CD4-positive, alpha-beta T cell (primary cell): ENCODE measurements at places on chromosomes 4 and X.

DNA sequence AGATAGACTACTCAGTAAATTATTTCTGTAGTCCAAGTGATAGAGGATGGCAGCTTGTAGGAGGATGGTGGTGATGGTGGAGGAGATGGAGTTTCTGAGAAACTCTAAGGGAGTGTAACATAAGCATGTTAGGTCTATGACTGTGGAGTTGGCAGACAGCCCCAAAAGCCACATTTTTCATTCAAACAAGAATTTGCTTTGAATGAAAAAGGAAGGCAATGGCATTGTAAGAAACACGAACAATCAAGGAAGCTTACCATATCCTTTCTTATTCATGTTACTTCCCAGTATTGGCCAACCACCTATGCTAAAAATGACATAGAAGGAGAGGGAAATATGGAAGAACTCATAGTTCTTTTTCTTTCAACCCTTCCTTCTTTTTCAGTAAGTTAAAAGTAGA is 18.7 kb upstream of the SEC24B start:
- DNase-seq: no peak

DNA sequence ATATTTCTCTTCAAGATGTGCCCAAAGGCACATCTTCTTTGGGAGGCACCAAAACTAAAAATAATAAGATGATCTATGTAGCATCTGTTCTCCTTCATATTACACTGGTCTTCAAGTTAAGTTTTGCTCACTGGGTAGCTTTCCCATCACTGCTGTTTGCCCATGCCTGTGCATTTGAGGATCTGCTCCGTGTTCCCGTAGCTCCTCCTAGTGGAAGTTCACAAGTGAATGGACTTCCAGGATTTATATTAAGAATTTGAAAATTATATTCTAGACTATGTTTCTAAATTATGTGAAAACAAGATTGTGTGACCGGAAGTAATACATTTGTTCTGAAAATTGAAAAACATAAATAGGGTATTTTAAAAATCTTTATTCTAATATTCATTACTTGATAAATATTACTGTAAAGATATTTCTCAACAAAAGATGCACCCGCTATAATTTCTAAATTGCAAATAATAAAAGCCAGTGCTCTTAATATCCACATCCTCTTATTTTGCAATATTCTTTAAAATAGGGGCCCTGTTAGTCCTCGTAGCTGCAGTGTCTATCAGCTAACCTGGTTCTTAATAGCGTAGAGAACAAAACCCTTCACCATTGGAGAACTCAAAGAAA is 147.7 kb downstream of the RBM46 start:
- no peak for DNase-seq

DNA sequence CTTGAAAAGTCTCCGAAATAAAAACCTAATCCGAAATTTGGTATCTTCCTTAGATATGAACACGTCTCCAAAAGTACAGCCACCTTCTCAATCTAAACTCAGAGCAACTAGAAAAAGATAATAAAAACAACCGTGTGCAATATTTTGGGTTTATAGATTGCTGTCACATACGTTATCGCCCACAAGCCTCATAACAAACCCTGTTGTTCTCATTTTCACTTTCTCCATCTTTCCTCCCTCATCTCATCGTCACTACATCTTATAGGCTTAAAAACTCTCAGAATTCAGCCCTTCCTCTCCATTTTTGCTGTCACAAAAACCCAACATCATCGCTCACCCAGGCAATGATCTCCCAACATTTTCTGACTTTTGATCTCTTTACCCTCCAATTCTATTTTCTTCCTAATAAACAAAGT is 448 bp upstream of the SCFD2 start:
- DNase-seq: no peak

DNA sequence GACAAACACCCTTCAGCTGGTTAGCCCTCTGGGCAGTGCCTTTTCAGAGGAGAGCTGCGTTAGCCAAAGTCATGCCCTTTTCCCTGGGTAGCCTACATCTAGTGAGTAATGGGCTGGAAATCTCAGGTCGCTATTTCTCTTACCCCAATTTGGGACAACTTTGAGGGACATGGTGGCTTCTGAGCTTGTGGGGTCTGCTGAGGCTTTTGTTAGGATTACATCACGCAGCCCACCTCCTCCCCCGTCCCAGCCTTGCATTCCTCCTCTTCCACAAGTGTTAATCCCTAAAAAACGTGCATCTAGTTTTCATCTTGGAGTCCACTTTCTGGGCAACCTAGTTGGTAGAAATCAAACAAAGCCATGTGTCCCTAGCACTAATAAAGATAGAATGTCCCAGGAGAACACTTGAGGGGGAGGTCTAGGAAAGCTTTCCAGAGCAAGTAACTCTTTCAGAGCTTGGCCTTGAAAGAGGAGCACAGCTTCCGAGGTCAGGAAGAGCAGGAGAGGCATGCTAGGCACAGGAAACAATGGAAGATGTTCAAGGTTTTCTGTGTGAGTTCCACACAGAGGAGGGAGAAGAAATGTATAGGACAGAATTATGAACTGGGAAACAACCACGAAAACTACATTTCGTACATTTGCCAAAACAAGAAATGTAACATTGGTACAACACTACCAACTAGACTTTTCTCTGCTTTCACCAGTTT is 2.8 kb downstream of the MRFAP1 start:
- no peak for DNase-seq

DNA sequence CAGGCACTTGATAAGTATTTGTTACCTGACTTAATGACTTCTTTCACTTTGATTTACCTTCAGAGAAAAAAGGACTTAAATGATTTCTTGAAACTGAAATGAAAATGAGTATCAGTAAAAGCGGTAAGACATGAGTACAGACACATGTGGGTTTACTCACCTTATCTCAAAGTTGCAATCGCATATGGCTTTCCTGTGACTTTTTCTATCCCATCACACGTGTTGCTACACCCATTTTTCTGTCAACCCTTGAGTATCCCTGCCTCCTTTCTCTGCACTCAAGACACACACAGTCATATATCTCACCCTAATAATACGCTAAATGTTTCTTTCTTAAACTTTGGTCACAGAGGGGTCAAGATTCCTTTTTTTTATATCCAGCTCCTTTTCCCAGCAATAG is 11.0 kb upstream of the ARHGEF38 start:
- no peak for DNase-seq

- no peak for DNase-seq
Measured at GRCh38 chr4:169188204-169188603, 82.6 kb downstream of the SH3RF1 start.

DNA sequence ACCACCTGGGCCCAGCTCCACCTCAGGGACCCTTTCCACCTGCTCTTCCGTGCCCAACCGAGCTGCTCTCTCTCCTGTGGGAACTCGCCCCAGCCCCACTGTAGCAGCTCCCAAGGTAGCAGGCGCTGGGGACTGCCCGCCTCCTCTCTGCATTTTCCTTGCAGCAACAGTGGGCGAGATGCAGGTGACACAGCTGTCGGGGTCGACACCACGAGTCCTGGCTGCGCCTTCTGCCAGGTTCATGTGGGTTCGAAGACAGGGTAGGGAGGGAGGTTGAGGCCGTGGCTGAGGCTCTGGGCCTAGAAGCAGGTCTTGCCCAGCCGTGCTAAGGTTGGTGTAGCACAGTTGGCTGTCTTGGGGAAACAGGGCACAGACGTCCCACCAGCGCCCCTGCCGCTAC is 245.2 kb upstream of the FSTL5 start:
- DNase-seq: no peak

- DNase-seq: no peak
Measured at GRCh38 chr4:20816287-20816686, 116.0 kb downstream of the PACRGL start.

DNA sequence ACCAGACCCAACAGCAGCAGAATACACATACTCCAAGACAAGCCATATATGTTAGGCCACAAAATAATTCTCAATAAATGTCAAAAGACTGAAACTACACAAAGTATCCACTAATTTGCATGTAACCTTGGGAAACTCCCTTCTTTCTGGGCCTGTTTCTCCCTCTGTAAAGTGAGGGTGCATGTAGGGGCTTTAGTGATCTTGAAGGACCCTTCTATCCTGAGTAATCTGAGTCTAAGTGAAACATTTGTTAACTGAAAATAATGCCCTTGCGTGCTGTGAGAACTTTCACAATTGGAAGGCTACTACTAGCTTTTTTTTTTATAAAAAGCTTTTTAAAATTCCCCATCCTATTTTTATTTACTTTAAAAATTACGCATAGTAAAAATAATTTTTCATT is 125.2 kb downstream of the NEXMIF start:
- DNase-seq: no peak

DNA sequence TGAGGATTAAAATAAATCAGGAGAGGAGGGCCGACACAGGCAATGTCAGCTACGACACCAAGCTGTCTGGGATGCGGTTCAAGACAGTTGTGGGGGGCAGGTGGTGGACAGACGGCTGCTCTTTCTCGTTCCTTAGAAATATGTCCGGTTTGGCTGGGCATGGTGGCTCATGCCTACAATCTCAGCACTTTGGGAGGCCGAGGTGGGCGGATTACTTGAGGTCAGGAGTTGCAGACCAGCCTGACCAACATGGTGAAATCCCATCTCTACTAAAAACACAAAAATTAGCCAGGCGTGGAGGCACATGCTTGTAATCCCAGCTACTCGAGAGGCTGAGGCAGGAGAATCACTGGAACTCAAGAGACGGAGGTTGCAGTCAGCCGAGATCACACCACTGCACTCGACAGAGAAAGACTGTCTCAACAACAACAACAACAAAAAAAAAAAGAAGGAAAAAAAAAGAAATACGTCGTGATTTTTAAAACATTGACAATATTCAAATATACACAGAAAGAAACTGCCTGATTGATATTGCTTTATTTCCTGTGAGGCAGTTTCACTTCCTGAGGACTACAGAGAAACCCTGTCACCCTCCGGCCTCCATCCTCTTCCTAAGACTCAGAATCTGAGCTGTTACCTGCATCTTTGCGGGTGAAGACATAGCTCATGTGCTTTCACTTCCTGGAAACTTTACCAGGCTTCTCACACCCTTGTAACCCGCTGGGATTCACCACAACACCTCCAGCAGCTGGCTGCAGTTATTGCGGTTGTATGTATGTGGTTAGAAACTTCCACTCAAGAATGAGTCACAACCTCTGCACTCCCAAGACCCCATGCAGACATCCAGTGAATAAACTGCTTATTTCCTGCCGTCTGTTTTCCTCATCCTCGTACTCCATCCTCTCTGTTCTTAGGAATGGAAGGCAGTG is 63.8 kb upstream of the STS start:
- peak; percentile 72 for DNase-seq

GRCh38 chr4:155953151-155954117 is at the start of gene CTSO:
TSS of gene CTSO (minus strand) at chr4:155953866. CDS start at chr4:155953847, 19 bp downstream.
- peak; percentile 64 for DNase-seq

- DNase-seq: no peak
Measured at GRCh38 chr4:82275431-82276331, 98.1 kb downstream of the HNRNPD start.

GRCh38 chr4:77815636-77816035 is 3.5 kb downstream of the CNOT6L start:
- DNase-seq: no peak

GRCh38 chr4:23853986-23854660 is 35.7 kb downstream of the PPARGC1A start:
- no peak for DNase-seq

- peak; percentile 30 for DNase-seq
Measured at GRCh38 chrX:120604361-120604782, 471 bp downstream of the MCTS1 start.
